ENCODE measurements at places on chromosomes 5 and 9. TPM values are rescaled to one million over a fixed set of nuclear protein-coding genes. Genes with fewer than 3 reads are reported as not detected.

GABBR2 gene
- not detected for total RNA-seq

ADAMTS16 gene
- total RNA-seq: 0.07 TPM

SLC25A2 gene
- total RNA-seq: 0.13 TPM

GMCL2 gene
- total RNA-seq: not detected

NR6A1 gene
- total RNA-seq: 31.5 TPM

GDNF gene
- 0.46 TPM for total RNA-seq

ARL10 gene
- 0.18 TPM for total RNA-seq

FLT4 gene
- not detected for total RNA-seq

- peak overlapping the region; percentile 78 for H3K4me3 ChIP-seq
- H3K4me1 ChIP-seq: peaks cover 72% of the 10 kb centered on the region
- peak overlapping the region; percentile 67 for H3K27ac ChIP-seq
These were observed 11.3 kb downstream of the C9orf50 start for GRCh38 chr9:129609486-129610212.

DNA sequence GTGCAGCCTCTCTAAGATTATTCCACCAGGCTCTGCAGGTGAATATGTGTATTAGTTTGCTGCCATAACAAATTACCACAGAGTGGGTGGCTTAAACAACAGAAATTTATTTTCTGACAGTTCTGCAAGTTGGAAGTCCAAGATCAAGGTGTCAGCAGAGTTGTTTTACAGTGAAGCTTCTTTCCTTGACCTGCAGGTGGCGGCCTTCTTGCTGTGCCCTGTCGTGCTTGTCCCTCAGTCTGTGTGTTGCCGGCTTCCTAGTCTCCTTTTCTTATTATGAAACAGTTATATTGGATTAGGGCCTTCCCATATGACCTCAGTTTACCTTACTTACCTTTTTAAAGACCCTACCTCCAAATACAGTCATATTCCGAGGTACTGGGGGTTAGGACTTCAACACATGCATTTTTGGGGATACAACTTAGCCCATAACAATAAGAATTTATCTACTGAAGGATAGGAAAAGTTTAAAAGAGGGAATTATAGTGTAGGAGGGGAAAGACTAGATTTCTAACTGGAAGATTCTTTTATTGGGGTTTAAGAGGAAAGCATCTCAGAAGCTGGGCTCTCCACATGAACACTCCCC, 97.4 kb downstream of the OSTF1 start:
- H3K4me3 ChIP-seq: no peak overlapping the region
- peak; percentile 16 for DNase-seq
- H3K36me3 ChIP-seq: no peaks in the 10 kb centered on the region
- no peaks in the 10 kb centered on the region for H3K27me3 ChIP-seq
- no peaks in the 10 kb centered on the region for H3K4me1 ChIP-seq
- no peak overlapping the region for H3K27ac ChIP-seq

- no peak for DNase-seq
- no peaks in the 10 kb centered on the region for H3K27me3 ChIP-seq
- H3K4me1 ChIP-seq: no peaks in the 10 kb centered on the region
- no peaks in the 10 kb centered on the region for H3K36me3 ChIP-seq
- H3K4me3 ChIP-seq: no peak overlapping the region
These were observed 119.5 kb upstream of the ACOT12 start for GRCh38 chr5:81513473-81513872.

- no peaks in the 10 kb centered on the region for H3K36me3 ChIP-seq
- H3K4me1 ChIP-seq: peaks cover 13% of the 10 kb centered on the region
- H3K27ac ChIP-seq: no peak overlapping the region
- H3K4me3 ChIP-seq: no peak overlapping the region
- peaks cover 5% of the 10 kb centered on the region for H3K27me3 ChIP-seq
These were observed 86.8 kb upstream of the HSPA9 start for GRCh38 chr5:138661991-138662434.

DNA sequence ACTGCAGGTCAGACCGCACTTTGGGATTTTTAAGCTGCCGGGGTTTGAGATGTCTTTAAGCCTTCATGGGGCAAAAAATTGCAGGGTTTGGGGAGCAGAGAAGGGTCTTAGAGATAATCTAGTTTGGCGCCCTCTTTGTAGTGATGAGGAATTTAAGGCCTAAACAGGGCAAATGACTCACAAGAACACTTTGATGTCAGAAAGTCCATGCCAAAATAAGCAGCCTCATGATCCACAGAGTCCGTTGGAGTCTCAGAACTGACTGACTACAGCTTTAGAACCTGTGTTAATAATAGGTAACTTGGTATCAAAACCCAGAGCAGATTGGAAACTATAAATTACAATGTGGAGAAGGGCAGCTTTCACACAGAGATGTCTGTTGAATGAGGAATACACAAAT, 35.9 kb upstream of the PTGS1 start:
- H3K4me1 ChIP-seq: no peaks in the 10 kb centered on the region
- no peak for DNase-seq
- peaks cover 26% of the 10 kb centered on the region for H3K27me3 ChIP-seq
- H3K36me3 ChIP-seq: no peaks in the 10 kb centered on the region
- H3K4me3 ChIP-seq: no peak overlapping the region
- no peak overlapping the region for H3K27ac ChIP-seq

GRCh38 chr5:422323-423232, 20.4 kb upstream of the EXOC3 start:
- no peaks in the 10 kb centered on the region for H3K36me3 ChIP-seq
- DNase-seq: no peak
- H3K4me1 ChIP-seq: no peaks in the 10 kb centered on the region
- no peak overlapping the region for H3K4me3 ChIP-seq
- no peak overlapping the region for H3K27ac ChIP-seq

DNA sequence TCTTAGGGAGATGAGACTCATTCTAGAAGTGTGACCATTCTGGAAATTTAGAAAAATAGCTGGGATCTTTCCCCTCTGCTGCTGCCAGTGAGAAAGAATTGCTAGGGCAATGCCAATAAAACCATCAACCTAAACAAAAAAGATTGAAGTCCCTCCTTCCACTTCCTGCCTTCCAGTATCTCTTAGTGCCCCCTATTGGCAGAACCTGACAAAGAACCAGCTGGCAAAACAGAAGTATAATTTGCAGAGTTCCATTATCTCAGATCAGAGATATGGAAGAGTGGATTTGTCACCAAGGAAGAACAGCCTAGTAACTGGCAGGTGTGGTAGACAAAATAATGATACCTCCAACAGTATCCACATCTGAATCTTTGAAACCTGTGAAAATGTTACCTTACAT, 13.8 kb upstream of the PLCXD3 start:
- H3K4me3 ChIP-seq: no peak overlapping the region
- no peaks in the 10 kb centered on the region for H3K36me3 ChIP-seq
- no peaks in the 10 kb centered on the region for H3K27me3 ChIP-seq

- peaks cover 78% of the 10 kb centered on the region for H3K4me1 ChIP-seq
- peaks cover 63% of the 10 kb centered on the region for H3K36me3 ChIP-seq
- peak; percentile 94 for DNase-seq
- no peaks in the 10 kb centered on the region for H3K27me3 ChIP-seq
These were observed 60.2 kb upstream of the SLC25A51 start for GRCh38 chr9:37963936-37964739.

DNA sequence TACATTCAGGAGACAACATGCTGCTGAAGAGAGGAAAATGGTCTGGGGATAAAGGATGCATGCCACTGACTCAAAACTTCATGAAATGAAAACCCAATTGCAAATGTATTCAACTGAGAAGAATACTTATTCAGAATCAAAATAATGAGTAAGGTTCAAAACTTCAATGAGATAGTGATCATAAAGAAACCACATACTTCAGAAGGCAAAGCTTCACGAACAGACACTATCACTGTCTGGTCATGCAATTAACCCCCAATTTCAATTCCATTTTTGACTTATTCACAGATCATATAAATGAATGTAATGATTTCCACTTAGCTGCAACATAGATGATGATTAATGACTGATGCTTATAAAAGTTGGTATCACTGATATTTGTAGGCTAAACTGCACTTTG, 33.0 kb upstream of the CTNNAL1 start:
- no peak for DNase-seq
- no peak overlapping the region for H3K4me3 ChIP-seq
- no peaks in the 10 kb centered on the region for H3K27me3 ChIP-seq
- no peak overlapping the region for H3K27ac ChIP-seq

DNA sequence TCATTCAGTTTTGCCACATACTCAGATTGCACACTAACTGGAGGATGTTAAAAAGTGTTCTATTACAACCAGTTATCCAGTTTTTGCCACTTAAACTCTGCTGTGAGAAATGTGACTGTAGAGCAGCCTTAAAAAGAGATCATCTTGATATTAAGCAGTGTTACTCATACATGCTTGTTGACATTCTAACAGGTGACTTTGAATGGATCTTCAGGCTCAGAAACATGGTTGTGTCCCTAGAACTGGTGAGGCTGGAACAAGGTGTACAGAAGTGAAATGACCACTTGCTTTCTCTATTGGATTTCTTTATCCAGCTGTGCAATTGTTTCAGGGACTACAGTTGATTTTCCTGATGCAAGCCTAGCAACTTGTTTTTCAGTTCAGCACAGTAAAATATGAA, 166.1 kb upstream of the CCDC152 start:
- no peaks in the 10 kb centered on the region for H3K36me3 ChIP-seq
- no peak overlapping the region for H3K4me3 ChIP-seq
- H3K4me1 ChIP-seq: no peaks in the 10 kb centered on the region
- no peak for DNase-seq
- no peak overlapping the region for H3K27ac ChIP-seq

DNA sequence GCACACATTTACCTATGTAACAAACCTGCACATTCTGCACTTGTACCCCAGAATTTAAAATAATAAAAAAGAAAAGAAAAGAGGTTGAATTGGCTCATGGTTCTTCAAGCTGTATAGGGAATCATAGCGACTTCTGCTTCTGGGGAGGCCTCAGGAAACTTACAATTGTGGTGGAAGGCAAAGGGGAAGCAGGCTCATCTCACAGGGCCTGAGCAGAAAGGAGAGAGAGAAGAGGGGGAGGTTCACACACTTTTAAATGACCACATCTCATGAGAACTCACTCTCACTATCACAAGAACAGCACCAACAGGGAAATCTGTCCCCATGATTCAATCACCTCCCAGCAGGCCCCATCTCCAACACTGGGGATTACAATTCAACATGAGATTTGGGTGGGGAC, 214.6 kb downstream of the CDK5RAP2 start:
- no peaks in the 10 kb centered on the region for H3K27me3 ChIP-seq
- H3K4me1 ChIP-seq: peaks cover 29% of the 10 kb centered on the region
- no peaks in the 10 kb centered on the region for H3K36me3 ChIP-seq
- no peak overlapping the region for H3K27ac ChIP-seq

DNA sequence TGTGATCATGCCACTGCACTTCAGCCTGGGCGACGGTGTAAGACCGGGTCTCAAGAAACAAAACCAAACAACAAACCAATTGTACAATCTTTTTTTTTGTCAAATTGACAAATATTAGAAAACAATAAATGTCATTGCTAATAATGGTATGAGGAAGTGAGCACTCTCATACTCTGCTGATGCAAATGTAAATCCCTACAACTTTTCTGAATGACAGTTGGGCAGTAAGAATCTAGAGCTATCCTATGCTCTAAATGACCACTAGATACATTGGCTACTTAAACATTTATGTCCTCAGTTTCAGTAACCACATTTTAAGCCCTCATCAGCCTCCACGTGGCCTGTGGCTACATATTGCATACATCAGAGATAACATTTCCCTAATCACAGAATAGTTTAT, 256.2 kb downstream of the FER start:
- no peaks in the 10 kb centered on the region for H3K36me3 ChIP-seq
- H3K27me3 ChIP-seq: no peaks in the 10 kb centered on the region
- no peaks in the 10 kb centered on the region for H3K4me1 ChIP-seq
- DNase-seq: no peak
- H3K4me3 ChIP-seq: no peak overlapping the region
- H3K27ac ChIP-seq: no peak overlapping the region

- no peaks in the 10 kb centered on the region for H3K4me1 ChIP-seq
These were observed 273.9 kb downstream of the NPR3 start for GRCh38 chr5:32984851-32985610.

- H3K27ac ChIP-seq: no peak overlapping the region
- no peak overlapping the region for H3K4me3 ChIP-seq
- H3K36me3 ChIP-seq: no peaks in the 10 kb centered on the region
- peaks cover 22% of the 10 kb centered on the region for H3K4me1 ChIP-seq
- DNase-seq: no peak
These were observed 256.8 kb upstream of the TNC start for GRCh38 chr9:115374724-115375268.

GRCh38 chr5:63961125-63961597, 1.1 kb downstream of the HTR1A start:
- DNase-seq: no peak
- no peak overlapping the region for H3K27ac ChIP-seq
- H3K36me3 ChIP-seq: no peaks in the 10 kb centered on the region
- no peak overlapping the region for H3K4me3 ChIP-seq
- no peaks in the 10 kb centered on the region for H3K4me1 ChIP-seq

GRCh38 chr5:5957737-5958136, 420.6 kb downstream of the MED10 start:
- no peak for DNase-seq
- no peaks in the 10 kb centered on the region for H3K27me3 ChIP-seq
- H3K4me1 ChIP-seq: peaks cover 10% of the 10 kb centered on the region
- H3K36me3 ChIP-seq: no peaks in the 10 kb centered on the region

DNA sequence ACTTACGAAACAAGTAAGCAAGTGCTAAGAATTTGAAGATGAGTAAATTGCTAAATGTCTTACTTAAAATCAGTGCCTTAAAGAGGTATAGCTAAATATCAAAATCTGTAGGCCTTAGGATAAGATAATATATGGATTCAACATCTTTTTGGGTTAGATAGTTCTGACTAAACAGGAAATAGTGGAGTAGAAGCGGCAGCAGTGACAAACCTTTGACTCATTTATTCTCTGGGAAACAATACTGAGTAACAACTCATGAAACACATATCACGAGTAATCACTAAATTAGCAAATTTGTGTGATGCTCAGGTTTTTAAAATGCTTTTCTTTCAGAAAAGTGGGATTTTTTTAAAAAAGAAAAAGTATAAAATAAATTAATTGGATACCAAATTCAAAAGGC, 762.1 kb upstream of the TYRP1 start:
- H3K36me3 ChIP-seq: no peaks in the 10 kb centered on the region
- no peaks in the 10 kb centered on the region for H3K4me1 ChIP-seq
- H3K4me3 ChIP-seq: no peak overlapping the region
- H3K27ac ChIP-seq: no peak overlapping the region

- H3K27ac ChIP-seq: no peak overlapping the region
- H3K4me1 ChIP-seq: no peaks in the 10 kb centered on the region
- DNase-seq: no peak
- no peaks in the 10 kb centered on the region for H3K27me3 ChIP-seq
These were observed 150.2 kb upstream of the KLF9 start for GRCh38 chr9:70564468-70565335.

DNA sequence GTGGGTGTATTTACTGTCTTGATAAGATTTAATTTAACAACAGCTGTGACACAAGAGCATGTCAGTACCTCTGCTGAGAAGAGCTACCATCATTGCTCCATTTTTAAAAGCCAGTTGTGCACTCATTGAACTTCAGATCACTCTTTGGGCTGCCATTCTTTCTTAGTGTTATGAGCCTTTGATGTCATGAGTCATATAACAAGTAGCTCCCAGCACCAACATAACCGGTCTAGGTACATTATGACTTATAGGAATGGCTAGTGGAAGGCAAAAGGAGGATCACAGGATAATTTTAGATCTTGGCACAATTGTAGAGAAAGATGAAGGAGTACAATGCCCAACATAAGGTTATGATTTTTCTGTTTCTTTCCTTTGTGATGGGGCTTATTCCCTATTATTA, 170.8 kb upstream of the FBN2 start:
- no peaks in the 10 kb centered on the region for H3K27me3 ChIP-seq
- no peaks in the 10 kb centered on the region for H3K36me3 ChIP-seq
- H3K4me3 ChIP-seq: no peak overlapping the region
- no peaks in the 10 kb centered on the region for H3K4me1 ChIP-seq
- DNase-seq: no peak

- no peak overlapping the region for H3K27ac ChIP-seq
- peaks cover 2% of the 10 kb centered on the region for H3K27me3 ChIP-seq
- H3K36me3 ChIP-seq: no peaks in the 10 kb centered on the region
- H3K4me1 ChIP-seq: no peaks in the 10 kb centered on the region
- no peak for DNase-seq
These were observed 35.7 kb upstream of the LHX2 start for GRCh38 chr9:123975871-123976270.

Measured in HepG2 (cell line).